ENCODE measurements at places on chromosomes 12 and 14.

- DNase-seq: no peak
Measured at GRCh38 chr12:9034095-9034494, 44.7 kb downstream of the KLRG1 start.

GRCh38 chr14:52299692-52300278, 14.3 kb upstream of the PTGER2 start:
- DNase-seq: no peak

- no peak for DNase-seq
Measured at GRCh38 chr12:51823875-51824565, 24.5 kb downstream of the FIGNL2 start.

GRCh38 chr14:84704601-84705000, 825.3 kb upstream of the FLRT2 start:
- DNase-seq: no peak

DNA sequence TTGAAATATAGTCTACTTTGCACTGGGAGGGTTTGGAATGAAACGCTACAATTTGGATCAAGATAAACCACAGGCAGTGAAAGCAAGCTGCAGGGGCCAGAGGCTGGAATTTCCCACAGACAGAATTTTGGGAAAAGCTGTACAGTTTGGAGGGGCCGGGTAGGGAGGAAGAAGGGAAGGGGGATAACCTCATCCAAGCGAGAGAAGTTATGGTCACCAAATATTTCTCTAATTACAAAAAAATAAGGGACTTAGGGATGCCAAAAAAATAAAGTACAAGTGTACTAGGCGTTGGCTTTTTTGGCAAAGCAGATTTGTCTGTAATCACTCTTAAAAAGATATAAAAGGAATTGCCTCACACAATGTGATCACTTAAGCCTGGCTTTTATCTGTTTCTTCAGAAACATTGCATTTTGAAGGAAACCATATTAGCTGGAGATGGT, 31.2 kb upstream of the ADGRD1 start:
- DNase-seq: no peak
